ENCODE measurements at places on chromosomes 11 and 22. TPM values are rescaled to one million over a fixed set of nuclear protein-coding genes. Genes with fewer than 3 reads are reported as not detected.

DNA sequence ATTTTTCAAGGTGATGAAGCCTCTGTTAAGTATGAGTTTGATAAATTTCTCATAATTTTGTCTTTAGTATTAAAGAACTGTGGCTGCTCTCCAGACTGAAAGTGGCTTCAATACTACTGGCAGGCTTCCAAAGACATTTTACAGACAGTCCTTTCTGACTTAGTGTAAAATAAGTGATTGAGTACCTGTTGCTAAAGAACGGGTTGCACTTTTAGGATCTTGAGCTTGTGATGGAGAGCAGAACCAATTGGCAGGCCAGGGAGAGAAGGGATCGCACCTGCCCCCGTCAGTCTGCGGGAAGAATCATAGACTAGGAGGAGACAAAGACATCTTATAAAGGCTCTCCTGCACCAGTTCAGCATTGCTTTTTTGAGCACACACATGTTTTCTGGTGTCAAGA, 4.4 kb downstream of the NCAM1 start:
- no peak for DNase-seq

- DNase-seq = no peak
These were observed 98.6 kb upstream of the CD44 start for GRCh38 chr11:35040221-35040942.

- DNase-seq = no peak
These were observed 1.6 kb upstream of the TRIM29 start for GRCh38 chr11:120139316-120140069.

FOLR2 gene
- total RNA-seq = 0.67 TPM

DNA sequence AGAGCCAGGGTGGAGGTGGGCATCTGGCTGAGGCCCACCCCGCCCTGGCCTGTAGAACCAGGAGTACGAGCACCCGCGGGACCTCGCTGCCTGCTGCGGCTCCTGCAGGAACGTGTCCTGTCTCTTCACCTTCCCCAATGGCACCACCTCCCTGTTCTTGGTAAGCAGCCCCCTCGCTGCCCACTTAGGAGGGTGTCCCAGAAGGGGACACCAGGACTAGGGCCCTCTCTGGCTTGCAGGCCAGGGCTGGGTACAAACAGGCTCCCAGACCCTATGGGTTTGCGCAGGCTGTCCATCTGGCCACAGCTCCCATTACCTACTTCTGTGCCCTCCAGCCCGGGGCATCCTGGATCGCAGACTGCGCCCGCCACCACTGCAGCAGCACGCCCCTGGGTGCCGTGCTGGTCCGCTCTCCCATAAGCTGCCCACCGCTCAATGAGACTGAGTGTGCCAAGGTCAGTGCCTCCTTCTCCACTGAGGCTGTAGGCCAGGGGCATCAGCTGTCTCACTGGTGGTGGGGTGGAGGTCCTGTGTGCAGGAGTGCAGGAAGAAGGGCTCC, 77.5 kb upstream of the MYOD1 start:
- DNase-seq = no peak

DNA sequence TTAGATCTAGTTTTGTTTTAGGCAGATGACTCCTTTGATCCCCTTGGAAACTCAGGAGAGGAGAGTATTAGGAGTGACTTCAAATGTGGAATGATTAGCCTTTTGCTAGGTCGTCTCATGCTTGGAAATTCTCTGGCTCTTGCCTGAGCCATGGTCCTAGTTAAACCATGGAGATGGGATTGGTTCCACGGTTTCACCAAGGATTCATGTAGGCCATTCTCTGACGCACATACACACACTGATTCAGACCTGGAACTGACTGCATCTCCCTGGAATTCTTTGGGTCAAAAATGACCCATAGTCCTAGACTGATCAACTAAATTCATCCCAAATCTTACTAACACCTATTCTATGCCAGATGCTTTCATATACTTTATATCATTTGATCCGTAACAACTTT, 56.5 kb downstream of the POLD3 start:
- no peak for DNase-seq

DNA sequence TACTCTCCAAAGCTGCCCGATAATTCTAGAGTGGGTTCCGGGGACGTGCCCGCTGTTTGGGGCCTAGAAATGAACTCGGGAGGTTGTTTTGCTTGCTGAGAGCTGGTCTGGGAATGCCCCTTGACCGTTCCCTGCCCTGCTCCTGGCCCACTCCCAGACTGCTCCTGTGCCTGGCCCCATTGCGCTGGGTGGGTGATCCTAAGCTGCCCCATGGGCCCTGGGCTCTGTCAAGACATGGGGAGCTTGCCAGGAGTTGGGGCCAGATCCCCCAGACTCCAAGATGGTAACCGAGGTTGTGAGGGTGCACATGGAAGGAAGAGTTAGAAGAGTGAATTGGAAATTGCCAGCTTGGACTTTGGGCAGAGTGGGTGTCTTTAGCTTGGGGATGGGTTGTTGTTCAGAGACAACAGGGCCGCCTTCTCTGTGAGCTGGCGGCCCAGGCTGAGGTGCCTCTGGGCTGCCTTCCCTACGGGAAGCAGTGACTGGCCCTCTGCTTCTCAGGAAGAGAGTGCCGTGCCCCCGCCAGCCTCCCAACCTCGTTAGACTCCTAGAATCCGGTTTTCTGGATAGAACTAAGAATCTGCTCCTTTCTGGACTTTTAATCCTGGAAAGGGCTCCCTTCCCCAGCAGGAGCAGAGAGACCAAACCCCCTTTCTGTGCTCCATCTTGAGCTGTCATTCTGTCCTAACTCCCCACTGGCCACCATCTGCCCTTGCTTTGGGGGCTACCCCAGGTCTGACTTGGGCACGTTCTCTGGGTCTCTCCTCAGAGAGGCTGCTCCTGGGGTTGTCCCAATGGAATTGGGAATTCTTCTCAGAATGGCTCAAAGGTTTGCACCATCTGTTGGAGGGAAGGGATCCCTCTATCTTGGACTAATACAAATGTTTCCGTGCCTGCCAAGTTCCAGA, 1.8 kb downstream of the ST3GAL4 start:
- DNase-seq = no peak

- DNase-seq = no peak
These were observed 588.9 kb downstream of the ETS1 start for GRCh38 chr11:127998421-127998820.

GRCh38 chr11:7514099-7514591, 346 bp downstream of the PPFIBP2 start:
- DNase-seq = no peak

SHANK3 gene
- total RNA-seq = not detected

NEFH gene
- 0.20 TPM for total RNA-seq

Data from activated B cell treated with CpG ODN at 0.5 μM for 24 hours (primary cell).